Brain (organoid and tissue), 16 donors: ENCODE measurements at places on chromosomes 2 and 18. TPM values are rescaled to one million over a fixed set of nuclear protein-coding genes. Genes with fewer than 3 reads are reported as not detected.
A peak's percentile ranks its signal among the peaks of the same experiment; 100 is the strongest.

TYMS gene
- 94.9 TPM for polyA plus RNA-seq

DYNAP gene
- not detected for polyA plus RNA-seq

CCDC85A gene
- 4.0 TPM for polyA plus RNA-seq

LAMA1 gene
- polyA plus RNA-seq, result 0.32 TPM

SLC9A4 gene
- not detected for polyA plus RNA-seq

GRCh38 chr18:37179384-37179783 lies 350.5 kb downstream of the KIAA1328 start:
- no peak for DNase-seq

- DNase-seq, result peak; percentile 51
These were observed 419.5 kb upstream of the CELF4 start for GRCh38 chr18:37985126-37985525.

DNA sequence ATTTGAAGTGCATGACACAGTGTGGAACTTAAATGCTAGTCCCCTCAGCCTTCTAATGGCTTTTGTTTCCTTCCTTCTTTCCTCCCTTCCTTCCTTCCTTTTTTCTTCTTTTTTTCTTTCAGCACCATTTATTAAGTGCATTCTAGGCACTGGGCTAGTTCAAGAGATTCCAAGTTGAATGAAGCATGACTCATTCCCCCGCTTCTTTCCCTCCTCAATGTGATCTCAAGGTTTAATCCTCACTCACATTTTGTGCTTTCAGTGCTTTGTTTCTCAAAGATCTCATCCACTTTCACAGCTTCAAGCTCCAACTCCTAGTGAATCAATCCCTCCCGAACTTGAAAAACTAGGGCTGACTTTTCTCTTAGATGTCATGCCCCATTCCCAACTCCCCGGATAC lies 90.1 kb downstream of the LBH start:
- no peak for DNase-seq

DNA sequence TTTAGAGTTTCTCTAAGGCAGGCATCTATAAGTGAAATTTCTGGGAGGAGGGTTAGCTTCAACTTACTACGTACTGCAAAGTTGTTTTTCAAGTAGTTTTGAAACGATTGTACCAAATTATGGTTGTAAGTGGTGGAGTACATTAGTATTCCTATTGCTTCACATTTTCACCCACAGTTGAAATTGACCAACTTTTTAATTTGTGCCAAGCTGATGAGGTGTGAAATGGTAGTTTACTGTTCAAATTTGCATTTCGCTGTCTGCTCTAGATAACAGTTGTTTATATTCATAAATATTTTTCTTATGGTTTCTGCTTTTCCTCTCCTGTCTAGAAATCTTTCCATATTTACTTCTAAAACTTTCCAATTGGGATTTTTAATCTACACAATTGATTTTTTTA lies 18.6 kb downstream of the NPC1 start:
- DNase-seq, result no peak

DNA sequence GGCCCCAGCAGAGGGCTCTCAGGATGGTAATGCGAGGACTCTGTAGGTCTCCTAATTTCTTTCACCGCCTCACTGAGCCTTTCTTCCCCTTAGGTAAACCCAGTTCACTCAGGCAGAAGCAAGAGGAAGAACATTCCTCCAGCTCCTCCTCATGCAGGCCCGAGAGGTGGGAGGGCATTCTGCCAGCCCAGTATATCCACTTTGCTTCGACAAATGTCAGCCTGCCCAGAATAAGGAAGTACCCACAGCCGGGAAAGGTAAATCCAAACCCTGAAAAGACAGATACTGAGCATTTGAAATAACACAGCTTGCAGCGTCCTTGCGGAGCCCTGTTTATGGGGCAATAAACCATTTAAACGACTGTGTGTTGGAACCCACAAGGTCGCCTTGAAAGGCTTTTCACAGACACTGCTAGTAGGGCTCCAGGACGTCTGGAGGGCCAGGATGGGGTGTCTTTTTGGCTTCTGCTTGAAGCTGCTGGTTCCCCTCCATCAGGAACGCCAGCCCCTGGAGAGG lies 63.0 kb upstream of the STPG4 start:
- DNase-seq, result no peak

DNA sequence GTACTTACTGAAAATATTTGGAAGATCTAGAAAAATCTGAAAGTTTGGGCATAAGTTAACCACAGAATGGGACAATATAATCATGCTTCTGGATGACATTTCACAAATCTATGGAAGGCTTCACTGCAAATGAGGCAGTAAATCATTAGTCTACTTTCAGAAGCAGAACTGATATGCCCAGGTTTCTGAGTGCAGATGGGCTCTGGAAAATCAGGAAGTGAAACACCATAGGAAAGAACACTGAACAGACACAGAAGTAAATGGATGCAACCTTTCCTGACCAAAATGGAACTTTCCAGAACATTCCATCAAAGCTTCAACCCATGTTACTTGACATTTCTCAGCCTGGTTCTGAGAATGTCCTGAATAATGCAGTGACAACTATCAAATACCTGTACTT lies 55.1 kb downstream of the KCNG3 start:
- no peak for DNase-seq

- no peak for DNase-seq
These were observed 67.1 kb upstream of the POU3F3 start for GRCh38 chr2:104786821-104787220.

DNA sequence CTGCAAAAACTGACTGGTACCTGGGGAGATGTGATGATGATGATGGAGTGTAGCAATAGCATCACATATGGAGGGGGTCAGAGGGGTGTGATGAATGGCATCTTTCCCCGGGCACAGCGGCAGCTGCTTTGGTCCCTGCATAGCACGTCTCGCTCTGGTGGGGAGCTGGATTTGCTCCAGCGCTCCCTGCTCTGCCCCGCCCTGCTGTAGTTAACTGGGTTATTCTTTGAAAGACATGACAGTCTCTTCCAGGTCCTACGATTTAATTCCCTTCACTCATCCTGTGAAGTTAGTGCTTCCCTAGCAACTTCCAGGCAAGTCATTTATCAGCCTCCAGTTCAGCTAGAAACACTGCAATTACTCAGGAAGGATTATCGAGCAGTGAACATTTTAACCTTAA lies 463.1 kb downstream of the TSN start:
- no peak for DNase-seq

GRCh38 chr2:61832183-61832841 lies 21.5 kb downstream of the FAM161A start:
- no peak for DNase-seq
